K562 (cell line): ENCODE measurements at places on chromosomes 11 and 22. TPM values are rescaled to one million over a fixed set of nuclear protein-coding genes. Genes with fewer than 3 reads are reported as not detected.

GRCh38 chr22:29937940-29938693, 55.1 kb downstream of the MTMR3 start:
- H3K27me3 ChIP-seq: no peaks in the 10 kb centered on the region
- no peaks in the 10 kb centered on the region for H3K36me3 ChIP-seq
- no peak for DNase-seq

DNA sequence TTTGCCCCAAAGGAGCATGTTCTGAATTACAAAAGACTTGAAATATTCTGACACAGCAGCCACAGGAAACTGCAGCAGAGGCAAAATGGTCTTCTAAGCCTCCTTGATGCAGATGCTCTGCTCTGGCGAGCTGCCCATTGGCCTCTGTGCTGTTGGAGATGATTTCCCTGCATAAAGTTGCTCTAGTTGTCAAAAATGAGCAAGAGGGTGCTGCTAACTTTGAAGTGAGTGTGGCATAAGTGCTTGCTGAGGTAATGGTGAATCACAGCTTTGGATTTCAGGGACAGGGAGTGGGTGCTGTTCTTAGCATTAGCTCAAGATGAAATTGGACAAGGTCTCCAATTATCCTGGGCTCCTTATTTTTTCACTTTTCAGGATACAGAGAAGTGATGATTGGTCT, 435.4 kb downstream of the TMEM135 start:
- H3K27me3 ChIP-seq: no peaks in the 10 kb centered on the region
- no peak overlapping the region for H3K27ac ChIP-seq

DNA sequence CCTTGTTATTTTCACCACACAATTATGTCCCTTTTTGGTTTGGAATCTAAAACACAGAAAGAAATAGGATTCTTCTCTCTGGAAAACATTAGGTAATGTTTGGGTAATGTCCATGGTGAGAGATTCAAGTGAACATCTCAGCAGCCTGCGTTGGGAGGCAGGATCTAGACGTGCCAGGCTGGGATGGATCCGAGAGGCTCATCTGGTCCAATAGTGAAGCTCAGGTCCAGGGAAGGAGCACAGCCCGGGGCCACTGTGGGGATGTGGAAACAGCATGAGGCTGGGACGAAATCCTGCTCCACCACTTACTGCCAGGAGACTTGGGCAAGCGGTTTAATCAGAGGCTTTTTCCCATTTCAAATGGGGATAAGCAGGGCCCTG, 109.9 kb downstream of the CSNK2A3 start:
- no peak for DNase-seq
- no peak overlapping the region for H3K27ac ChIP-seq
- no peaks in the 10 kb centered on the region for H3K27me3 ChIP-seq
- H3K4me3 ChIP-seq: no peak overlapping the region
- no peaks in the 10 kb centered on the region for H3K4me1 ChIP-seq
- H3K36me3 ChIP-seq: no peaks in the 10 kb centered on the region

CD3D gene
- total RNA-seq: 34.9 and 36.2 TPM in 2 replicates

GRCh38 chr11:102416976-102417375, 35.6 kb downstream of the TMEM123 start:
- no peaks in the 10 kb centered on the region for H3K27me3 ChIP-seq
- peaks cover 3% of the 10 kb centered on the region; the same call in 1 of the 3 replicates for H3K36me3 ChIP-seq
- peaks cover 2% of the 10 kb centered on the region; the same call in 1 of the 3 replicates for H3K4me1 ChIP-seq
- H3K4me3 ChIP-seq: no peak overlapping the region

GRCh38 chr22:38412435-38413084, 42.4 kb downstream of the KCNJ4 start:
- peaks cover 15% of the 10 kb centered on the region for H3K4me1 ChIP-seq
- no peak overlapping the region for H3K27ac ChIP-seq
- peak; percentile 84 for DNase-seq
- no peaks in the 10 kb centered on the region for H3K36me3 ChIP-seq
- no peaks in the 10 kb centered on the region for H3K27me3 ChIP-seq

GRCh38 chr22:35378621-35379020, 2.3 kb upstream of the HMOX1 start:
- H3K36me3 ChIP-seq: no peaks in the 10 kb centered on the region
- DNase-seq: no peak
- no peak overlapping the region for H3K27ac ChIP-seq
- peaks cover 24% of the 10 kb centered on the region for H3K4me1 ChIP-seq
- H3K4me3 ChIP-seq: no peak overlapping the region
- H3K27me3 ChIP-seq: no peaks in the 10 kb centered on the region

- H3K36me3 ChIP-seq: no peaks in the 10 kb centered on the region
- no peak overlapping the region for H3K4me3 ChIP-seq
- no peaks in the 10 kb centered on the region for H3K27me3 ChIP-seq
- H3K27ac ChIP-seq: no peak overlapping the region
These were observed 534.3 kb downstream of the NTM start for GRCh38 chr11:131904756-131905155.

- H3K4me1 ChIP-seq: no peaks in the 10 kb centered on the region
- H3K27ac ChIP-seq: no peak overlapping the region
- H3K4me3 ChIP-seq: no peak overlapping the region
- DNase-seq: no peak
These were observed 125.6 kb downstream of the CSNK2A3 start for GRCh38 chr11:11227296-11228085.

DNA sequence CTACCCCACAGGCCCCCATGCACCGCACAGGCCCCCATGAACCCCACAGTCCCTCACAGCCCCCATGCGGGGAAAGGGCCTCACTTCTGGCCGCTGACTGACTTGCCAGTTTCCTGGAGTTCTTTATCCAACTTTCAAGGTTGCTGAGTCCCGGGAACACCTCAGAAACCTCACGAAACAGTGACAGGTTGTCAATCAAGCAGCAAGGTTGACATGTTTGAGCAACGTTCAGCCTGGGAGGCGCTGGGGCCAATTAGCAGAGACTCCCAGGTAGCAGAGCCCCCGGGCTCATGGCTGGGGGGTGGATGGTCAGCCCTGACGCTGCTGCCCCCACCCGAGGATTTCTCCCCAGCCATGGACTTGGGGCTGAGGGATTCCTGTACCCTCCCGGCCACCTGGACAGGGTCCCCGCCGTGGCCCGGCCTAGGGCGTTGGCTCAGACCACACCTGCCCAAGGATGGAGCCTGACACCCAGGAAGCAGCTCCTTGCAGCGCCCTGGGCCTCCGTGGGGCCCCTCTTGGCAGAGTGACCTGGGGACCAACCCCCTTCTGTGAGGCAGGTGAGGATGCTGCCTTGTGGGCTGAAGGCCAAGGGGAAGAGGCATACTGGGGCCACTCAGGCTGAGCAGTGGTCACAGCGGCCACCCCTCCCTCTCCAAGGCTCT, 33.8 kb upstream of the CCDC188 start:
- H3K36me3 ChIP-seq: no peaks in the 10 kb centered on the region
- peaks cover 48% of the 10 kb centered on the region; the same call in 1 of the 2 replicates for H3K4me1 ChIP-seq
- DNase-seq: no peak
- H3K4me3 ChIP-seq: no peak overlapping the region
- no peak overlapping the region for H3K27ac ChIP-seq
- peaks cover 71% of the 10 kb centered on the region for H3K27me3 ChIP-seq

GRCh38 chr22:41983513-41984405, 14.5 kb downstream of the SEPTIN3 start:
- H3K4me3 ChIP-seq: no peak overlapping the region
- H3K27ac ChIP-seq: no peak overlapping the region
- no peaks in the 10 kb centered on the region for H3K36me3 ChIP-seq
- H3K4me1 ChIP-seq: no peaks in the 10 kb centered on the region
- DNase-seq: no peak

GPHA2 gene
- not detected in 2 replicates for total RNA-seq

DNA sequence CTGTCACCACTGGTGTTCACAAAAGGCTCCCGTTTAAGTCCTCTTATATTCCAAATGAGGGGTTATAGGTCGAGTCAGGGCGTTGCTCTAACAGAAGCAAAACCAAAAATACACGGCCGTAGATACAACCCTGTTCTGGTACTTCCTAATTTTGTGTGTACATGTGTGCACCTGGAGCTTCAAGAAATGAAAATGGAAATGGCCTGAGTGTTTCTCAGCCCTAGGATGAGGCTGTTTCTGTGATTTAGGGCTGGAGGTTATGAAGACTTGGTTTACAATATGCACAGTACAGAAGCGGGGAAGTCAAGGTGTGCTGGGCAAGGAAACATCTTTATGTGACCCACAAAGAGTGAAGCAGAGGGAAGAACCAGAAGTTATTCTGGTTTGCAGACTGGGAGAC, 110.4 kb upstream of the OR4B1 start:
- H3K4me3 ChIP-seq: no peak overlapping the region
- no peak for DNase-seq
- H3K27ac ChIP-seq: no peak overlapping the region
- H3K4me1 ChIP-seq: peaks cover 13% of the 10 kb centered on the region; the same call in 2 of the 3 replicates
- H3K27me3 ChIP-seq: no peaks in the 10 kb centered on the region

SLC22A9 gene
- total RNA-seq: not detected in 2 replicates

CD6 gene
- 0.84 and 1.5 TPM in 2 replicates for total RNA-seq

- peaks cover 36% of the 10 kb centered on the region for H3K4me1 ChIP-seq
- no peak overlapping the region for H3K27ac ChIP-seq
- no peaks in the 10 kb centered on the region for H3K36me3 ChIP-seq
These were observed 49.9 kb downstream of the STIM1 start for GRCh38 chr11:3905080-3905953.

- no peak overlapping the region for H3K4me3 ChIP-seq
- H3K27ac ChIP-seq: no peak overlapping the region
- no peak for DNase-seq
- no peaks in the 10 kb centered on the region for H3K27me3 ChIP-seq
- H3K36me3 ChIP-seq: no peaks in the 10 kb centered on the region
These were observed 73.3 kb downstream of the SERGEF start for GRCh38 chr11:17939542-17939941.

- peaks cover 49% of the 10 kb centered on the region for H3K36me3 ChIP-seq
- no peak overlapping the region for H3K27ac ChIP-seq
- DNase-seq: no peak
- no peaks in the 10 kb centered on the region for H3K27me3 ChIP-seq
- peaks cover 23% of the 10 kb centered on the region for H3K4me1 ChIP-seq
These were observed 17.0 kb downstream of the TNKS1BP1 start for GRCh38 chr11:57307666-57308270.

DNA sequence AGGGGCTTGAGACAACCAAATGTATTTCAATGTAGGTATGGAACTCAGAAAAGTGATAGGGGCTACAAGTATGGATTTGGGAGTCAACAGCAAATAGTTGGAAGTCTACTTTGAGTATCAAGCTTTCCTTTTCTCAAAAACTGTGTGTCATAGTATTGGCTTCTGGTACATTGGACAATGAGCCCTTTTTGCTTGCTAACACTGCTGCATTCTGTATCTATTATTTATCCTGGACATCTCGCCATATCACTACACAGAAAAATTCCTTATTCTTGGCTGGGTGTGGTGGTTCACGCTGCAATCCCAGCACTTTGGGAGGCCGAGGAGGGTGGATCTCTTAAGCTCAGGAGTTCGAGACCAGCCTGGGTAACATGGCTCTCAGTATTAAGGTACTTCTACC, 18.4 kb downstream of the CYP2R1 start:
- no peak overlapping the region for H3K27ac ChIP-seq
- H3K4me1 ChIP-seq: no peaks in the 10 kb centered on the region
- no peak for DNase-seq
